ENCODE measurements at places on chromosomes 6 and 20.
A peak's percentile ranks its signal among the peaks of the same experiment; 100 is the strongest.

GRCh38 chr6:152268846-152269442 is 368.2 kb downstream of the SYNE1 start:
- DNase-seq = no peak

- DNase-seq = peak; percentile 93
These were observed 83.5 kb upstream of the SPTLC3 start for GRCh38 chr20:12925210-12925755.

GRCh38 chr6:91031581-91031980 is 444.7 kb upstream of the MAP3K7 start:
- no peak for DNase-seq

- no peak for DNase-seq
These were observed 46.8 kb downstream of the CD24 start for GRCh38 chr6:106927531-106928398.

DNA sequence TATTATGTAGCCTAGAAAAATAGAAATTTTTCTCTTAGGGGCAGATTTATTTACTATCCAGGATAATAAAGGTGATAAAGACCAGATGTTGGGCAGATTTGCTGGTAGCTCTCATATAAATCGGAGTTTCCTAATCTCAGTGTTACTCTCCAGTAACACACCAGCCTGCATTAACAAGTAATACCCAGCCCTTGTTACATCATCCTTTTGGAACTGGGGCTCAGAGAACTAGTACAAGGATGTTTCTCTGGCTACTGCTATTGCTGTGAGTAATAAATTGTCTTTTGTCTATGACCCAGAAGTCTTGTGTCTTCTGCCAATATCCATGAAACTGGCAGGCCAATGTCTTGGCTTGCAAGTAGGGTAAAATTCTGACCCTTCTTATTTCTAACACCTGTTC is 16.8 kb downstream of the TPD52L1 start:
- DNase-seq = no peak

DNA sequence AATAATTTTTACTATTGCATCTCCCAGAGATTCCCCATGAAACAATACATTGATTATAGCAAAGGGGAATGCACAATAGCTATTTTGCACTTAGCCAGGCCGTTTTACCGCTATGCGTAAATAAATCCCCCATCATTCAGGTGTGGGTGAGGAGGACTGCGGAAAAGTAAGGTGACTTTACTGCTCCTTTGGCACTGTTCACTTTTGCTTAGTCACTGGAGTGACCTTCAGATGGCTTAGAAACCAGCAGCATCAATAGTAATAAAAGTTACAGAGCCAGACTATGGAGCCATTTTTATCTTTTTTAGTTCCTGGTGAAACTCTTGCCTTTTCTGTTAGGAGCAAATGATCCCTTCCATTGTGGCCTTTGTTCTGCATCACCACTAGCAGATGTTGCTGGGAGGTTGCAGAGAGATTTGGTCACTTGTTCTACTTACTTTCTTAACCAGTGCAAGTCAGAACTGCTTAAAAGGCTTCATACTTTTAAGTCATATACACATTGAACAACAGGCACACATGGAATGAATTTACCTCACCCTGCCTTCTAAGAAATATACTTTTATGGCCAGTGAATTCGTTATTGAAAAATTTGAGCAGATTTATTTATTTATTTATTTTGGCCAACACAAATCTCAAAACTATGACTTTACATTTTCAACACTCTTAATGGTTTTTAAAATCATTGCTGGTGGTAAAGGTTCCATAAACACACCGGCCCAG is 12.1 kb upstream of the BTBD3 start:
- DNase-seq = no peak

DNA sequence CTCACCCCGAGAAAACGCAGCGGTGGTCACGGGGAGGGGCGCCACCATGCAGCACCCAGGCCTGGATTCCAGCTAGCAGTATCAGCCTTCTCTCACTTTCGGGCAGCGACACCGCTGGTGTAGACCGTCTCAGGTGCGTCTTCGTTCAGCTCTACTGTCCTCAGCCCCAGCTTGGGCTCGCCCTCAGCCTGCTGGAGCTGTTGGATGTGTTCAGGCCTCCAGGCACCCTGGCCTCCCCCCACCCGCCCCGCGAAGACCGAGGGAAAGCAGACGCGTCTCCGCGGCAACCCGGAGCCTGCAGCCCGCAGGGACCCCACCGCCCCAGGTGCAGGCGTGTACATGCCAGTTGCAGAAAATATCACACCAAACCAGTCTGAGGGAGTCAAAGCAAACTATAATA is 60.8 kb upstream of the CARMIL1 start:
- DNase-seq = peak; percentile 80

DNA sequence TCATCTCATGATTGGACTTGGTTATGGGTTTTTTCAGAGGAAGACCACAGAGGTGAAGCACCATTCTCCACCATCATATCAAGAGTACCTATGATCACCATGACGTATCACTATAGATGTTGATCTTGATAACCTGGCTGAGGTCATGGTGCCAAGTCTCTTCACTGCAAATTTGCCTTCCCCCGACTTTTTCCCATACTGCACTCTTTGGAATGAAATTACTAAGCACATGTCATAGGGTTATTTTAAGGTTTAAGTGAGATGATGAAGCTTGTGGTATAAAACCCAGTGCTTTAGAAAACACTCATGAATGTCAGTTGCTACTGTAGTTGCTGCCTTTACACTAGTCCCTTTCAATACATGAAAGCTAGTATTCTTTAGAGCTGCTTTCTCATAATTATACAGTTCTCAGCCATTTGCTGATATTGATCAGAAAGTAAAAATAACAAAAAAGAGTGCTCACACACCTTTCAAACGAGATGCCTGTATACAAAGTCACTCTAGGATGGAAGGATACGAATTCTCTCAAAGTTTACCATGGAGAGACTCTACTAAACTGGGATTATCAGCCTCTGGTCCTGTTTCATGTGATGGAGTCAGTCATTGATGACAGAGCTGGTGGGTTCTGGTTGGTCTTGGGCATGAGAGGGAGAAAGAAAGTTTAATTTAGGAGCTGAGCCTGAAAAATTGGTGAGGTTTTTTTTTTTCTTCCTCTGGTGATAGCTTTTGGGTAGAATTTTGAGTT is 228.1 kb downstream of the PRL start:
- DNase-seq = no peak

DNA sequence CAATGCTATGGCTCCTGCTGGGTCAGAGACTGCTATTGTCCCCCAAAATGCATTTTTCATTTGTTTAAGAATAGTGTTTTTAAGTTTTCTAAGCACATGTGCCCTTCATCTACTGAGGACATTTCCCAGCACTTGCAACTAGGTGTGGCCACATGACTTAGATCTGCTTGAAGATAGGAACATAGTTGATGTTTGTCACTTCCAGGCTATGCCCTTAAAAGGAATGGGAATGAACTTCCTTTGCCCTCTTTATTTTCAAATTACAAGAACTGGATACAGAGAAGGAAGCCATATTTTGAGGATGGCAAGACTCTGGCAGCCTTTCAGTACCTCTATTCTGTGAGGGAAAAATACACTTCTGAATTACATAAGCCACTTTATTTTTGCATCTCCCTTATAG is 203.0 kb upstream of the TFAP2D start:
- DNase-seq = no peak

DNA sequence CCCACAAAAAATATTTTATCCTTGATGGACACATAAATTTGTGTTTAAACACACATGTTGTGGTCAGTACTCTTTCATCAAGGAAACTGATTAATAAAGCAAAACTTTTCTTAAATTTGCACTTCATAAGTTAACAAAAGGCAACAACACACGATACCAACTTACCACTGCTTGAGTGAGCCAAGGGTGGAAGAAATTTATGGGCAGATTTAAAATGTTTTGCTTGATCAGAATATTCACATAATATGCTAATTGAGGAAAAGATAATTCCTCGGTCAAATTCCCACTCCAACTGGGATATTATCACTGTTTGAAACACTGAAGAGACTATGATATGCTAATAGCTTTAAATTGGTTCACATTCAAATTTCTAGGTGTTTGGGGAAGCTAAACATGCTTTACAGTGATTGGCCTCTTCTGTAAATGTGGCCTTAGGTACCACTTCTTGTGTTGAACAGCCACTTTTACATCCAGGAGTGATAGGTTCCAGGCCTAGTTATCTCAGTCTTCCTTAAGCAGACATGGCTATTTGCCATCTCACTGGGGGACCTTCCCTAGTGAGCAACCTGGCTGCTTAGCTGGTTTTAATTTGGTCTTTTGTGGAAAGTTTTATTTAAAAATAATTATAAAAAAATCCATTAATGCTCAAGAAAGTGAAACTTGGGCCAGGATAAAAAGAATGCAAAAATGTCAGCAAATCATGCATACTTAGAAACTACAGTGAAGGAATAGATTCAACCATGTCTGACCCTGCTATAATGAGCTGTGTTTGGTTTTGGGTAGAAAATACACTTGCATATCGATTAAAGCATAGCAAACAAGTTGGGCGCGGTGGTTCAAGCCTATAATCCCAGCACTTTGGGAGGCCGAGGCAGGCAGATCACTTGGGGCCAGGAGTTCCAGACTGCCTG is 221.2 kb upstream of the MAP3K7 start:
- DNase-seq = no peak

DNA sequence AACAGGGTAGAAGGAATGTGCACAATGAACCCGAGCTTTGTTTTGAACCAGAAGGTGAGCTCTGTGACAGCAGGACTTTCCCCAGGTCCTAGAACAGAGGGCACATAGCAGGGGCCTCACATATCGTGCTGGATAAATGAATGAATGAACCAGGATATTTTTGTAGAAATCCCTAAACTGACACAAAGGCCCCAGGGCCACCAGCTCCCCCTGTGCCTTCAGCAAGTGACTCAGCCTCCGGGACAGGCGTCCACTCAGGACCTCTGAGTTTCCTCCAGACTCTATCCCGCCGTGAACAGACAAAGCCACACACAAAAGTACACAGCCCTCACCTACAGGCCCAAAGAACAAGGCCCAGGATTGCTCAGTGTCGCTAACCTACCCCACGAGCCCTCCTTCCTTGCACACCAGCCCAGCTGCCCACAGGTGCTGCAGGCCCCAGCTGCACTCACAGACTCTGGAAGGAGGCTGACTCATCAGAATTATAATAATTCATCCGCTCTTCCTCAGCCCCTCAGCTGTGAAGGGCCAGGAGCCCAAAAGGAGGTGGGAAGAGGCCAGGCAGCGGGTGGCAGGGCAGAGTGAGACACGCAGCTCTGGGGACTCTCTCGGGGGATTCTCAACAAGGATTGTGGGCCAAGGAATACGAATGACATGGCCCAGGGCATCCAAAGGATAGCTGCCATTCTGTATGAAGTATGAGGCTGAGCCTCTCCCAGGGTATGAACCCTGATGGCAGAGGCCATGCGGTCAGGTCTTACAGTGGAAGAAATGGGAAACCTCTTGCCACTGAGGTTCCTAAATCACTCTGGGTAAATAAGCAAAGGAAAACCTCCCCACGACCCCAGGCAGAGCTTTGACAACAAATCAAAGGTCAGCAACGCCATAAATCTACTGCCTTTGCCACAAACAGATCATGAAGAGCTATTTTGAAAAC is 40.9 kb downstream of the SUMO4 start:
- DNase-seq = no peak

DNA sequence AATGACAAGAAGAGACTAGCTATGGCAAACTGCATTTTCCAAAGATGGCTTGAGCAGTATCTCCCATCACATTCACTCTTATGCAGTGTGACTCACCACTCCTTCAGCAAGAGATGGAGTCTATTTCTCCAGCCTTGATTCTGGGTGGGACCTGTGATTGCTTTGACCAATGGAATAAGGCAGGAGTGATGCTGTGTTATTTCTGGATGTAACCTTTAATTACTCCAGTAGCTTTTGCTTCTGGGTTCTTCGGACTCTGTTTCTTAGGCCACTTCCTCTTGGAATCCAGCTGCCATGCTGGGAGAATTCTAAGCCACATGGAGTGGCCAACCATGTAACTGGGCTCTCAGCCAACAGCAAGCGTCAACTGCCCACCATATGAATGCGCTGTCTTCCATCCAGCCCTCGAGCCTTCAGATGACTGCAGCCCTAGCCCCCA is 50.7 kb downstream of the TGM2 start:
- DNase-seq = no peak

DNA sequence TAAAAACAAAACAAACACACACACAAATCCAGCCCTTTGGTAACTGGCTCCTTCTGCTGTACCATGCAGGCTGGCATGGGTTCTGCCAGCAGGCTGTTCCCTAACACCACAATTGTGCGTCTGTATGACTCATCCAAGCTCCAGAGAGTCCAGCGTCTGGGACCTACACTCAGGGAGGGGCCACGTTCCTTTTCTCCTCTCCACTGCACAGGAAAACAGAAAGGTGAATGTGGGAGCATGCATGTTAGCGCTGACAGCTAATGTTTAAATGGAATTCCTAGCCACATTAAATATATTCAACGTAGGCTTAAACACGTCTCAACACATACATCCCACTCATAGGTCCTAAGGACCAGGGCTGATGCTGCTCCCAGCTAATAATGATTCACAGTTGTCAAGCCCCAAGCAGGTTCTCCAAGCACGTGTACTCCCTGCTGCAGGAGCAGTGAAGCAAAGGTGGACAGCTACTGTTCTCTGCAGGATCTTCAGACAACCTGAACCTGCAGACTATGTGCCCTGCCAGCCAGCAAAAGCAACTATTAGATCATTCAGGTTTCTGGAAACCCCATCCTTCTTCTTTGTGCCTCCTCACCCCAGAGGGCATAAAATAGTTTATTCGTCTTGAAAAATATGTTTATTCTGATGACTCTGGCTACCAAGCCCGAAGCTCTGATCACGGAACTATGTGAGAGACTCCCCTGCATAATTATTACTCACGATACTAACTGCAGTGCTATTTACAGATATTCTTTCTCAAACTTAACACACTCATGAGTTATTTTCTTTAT is 20.9 kb downstream of the MAP1LC3A start:
- peak; percentile 28 for DNase-seq

DNA sequence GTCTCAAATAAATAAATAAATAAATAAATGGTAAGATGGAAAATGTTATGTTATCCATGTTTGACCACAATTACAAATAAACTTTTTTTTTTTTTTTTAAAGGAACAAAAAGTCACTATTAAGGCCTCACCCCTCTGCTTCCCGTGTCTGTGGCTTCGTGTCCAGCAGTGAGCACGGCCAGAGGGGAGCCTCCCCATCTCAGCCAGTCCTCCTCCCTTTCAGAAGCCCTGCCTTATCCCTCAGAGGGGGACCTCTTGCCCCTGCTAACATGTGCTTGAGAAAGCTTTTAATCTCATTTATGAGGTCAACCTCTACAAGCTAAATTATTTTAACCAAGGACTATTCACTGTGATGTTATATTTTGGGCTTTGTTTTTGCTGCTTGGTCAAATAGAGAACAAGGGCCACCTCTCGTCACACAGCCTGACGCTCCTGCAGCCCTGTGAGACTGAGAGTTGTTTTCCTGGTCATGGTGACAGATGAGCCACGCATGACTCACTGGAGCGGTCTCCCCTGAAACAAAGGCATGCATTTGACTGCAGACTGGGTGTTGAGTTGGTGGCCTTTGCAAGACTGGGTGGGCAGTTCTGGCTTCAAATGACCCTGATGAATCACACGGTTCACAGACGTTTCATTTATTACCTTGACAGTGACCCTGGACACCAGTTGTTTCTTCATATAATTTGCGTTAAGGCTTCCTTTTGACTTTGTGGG is 131.8 kb downstream of the TIAM2 start:
- no peak for DNase-seq

GRCh38 chr6:4776493-4777393 is 539 bp downstream of the CDYL start:
- DNase-seq = peak; percentile 28

Data from NCI-H2171 treated with DMSO at 0.1 percent for 48 hours (cell line).